ENCODE measurements at places on chromosomes 12 and 14.

GRCh38 chr12:131371401-131372170, 339.3 kb upstream of the SFSWAP start:
- no peak for DNase-seq

GRCh38 chr14:97149775-97150174, 352.6 kb downstream of the VRK1 start:
- no peak for DNase-seq

DNA sequence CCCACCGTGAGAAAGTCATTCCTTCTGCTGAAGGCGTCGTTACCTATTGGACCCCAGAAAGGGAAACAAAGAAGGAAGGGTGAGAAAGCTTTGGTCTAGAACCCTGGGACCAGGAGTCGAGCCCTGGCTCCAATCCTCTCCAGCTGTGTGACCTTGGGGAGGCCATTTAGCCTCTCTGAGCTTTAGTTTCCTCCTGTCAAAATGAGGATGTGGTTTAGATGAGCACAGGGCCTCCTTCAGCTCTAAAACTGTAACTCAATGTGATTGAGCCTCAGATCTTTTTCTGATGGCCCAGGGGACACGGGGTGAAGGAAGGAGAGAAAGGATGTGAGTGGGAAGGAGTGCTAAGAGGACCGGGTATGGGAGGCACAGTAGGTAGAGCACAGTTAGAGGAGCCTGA, 7.7 kb downstream of the JDP2 start:
- no peak for DNase-seq

DNA sequence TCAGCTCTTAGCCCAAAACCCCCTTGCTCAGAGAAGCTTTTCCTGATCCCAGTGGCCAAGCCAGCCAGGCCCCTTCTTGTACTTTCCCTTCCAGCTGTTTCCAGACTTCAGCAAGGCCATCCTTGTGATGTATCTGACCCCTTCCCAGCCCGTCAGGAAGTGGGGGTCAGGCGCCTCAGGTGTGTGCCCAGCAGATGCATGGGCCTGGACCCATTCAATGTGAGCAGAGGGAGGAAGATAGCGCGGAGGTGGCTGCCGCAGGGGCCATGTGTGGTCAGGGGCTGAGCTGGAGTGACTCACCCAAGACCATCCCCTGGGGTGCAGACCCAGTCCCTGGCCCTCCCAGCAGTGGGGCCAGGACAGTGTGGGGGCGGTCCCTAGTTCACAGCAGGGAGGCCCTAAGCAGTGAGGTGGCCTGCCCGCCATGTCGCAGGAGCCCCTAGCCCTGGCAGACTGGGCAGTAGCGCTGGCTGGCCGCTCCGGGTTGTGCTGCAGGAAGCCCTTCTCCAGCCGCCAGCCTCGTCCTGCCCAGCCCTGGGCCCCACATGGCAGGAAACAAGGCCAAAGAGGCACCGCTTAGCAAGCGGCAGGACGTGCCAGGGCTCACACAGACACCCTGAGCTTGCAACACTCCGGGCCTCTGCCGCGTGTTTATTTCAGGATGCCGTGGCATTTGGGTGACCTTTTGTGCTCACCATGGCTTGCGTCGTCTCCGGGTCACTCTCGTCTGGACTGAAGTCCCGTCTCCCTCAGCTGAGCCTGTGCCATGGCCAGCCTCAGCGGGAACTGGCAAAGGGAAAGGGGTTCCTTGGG, 12.0 kb downstream of the ADSS1 start:
- DNase-seq: no peak

DNA sequence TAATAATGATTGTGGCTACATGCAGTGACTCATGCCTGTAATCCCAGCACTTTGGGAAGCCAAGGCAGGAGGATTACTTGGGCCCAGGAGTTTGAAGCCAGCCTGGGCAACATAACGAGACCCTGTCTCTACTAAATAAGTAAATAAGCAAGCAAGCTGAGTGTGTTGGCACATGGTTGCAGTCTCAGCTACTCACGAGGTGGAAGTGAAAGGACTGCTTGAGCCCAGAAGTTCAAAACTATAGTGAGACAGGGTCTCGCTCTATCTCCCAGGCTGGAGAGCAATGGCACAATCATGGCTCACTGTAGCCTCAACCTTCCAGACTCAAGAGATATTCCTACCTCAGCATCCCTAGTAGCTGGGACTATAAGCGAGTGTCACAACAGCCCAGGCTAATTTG, 64.7 kb downstream of the RPS6KA5 start:
- DNase-seq: no peak

GRCh38 chr12:52744493-52745156, 32.5 kb downstream of the KRT76 start:
- no peak for DNase-seq

DNA sequence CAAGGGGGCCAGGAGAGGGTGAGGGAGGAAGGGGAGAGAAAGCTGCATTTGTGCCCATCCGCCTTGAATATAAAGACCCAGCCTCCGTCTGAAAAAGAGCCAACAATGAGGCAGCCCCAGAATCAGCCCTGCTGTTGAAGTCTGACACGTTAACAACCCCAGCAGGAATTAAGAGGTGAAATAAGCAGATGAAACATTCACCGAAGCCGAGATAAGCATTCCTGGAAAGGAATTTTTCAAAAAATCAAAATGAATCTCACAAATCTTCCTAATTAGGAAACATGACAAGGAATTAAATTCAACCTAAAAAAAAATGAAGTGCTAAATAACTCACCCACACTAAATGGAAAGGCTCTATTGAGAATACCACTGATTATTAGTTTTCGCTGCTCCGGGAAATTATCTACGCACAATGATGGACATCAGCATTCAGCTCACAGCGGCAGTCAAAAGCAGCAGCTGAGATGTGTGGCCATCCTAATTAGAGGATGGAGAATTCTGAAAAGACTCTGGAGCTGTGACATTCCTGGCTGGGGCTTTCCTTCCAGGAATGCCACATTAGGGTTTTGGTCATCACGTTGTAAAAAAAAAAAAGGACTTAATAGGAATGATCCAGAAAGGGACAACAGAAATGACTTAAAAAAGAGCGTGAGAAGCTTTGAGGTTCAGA, 8.2 kb upstream of the PARP11 start:
- DNase-seq: no peak

GRCh38 chr12:51320695-51321320, 3.2 kb downstream of the BIN2 start:
- DNase-seq: no peak

GRCh38 chr12:11202811-11203210, 16.1 kb upstream of the TAS2R42 start:
- no peak for DNase-seq

DNA sequence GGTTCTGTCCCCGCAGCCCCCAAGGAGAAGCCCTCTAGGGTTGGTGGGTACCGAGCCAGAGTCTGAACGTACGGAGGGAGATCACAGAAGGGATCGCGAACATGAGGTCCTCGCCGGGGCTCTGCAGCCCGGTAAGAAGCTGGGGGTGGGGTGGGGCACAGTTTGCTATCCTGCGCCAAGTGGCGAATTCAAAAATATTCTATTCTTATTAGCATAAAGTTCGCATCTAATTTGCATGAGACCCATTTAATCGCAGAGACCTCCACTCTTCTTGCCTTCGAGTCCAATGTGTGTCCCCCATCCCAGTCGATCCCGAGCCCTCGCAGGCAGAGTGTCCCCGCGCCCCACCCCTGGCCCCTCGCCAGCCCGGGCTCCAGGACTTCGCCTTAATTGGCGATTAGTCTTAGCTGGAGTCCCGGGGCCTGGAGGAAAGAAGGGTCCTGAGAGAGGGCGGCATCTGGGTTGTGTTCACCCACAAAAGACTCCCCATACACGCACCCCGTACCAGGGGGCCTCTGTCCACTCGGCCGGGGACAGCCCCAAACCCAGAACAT, 604 bp upstream of the ARHGEF25 start:
- no peak for DNase-seq

GRCh38 chr12:130945786-130946492, 7.8 kb upstream of the ADGRD1 start:
- DNase-seq: no peak

DNA sequence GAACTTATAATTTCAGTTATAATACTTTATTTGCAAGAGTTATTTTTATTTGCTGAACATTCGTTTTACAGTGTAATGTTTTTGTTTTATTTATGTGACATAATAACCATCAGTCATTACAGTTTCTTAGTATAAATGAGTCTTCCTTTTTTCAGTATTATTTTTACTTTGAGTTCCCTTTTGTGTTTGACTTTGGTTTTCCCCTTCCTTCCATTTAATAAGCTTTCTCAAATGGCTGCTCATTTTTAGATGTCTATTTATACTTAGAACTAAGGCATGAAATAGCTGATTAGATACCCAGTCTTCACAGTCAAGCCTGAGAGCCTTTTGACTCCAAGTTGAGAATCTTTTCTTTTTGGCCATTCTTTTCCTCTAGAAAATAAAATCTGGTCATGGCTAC, 404.5 kb downstream of the LRFN5 start:
- no peak for DNase-seq

DNA sequence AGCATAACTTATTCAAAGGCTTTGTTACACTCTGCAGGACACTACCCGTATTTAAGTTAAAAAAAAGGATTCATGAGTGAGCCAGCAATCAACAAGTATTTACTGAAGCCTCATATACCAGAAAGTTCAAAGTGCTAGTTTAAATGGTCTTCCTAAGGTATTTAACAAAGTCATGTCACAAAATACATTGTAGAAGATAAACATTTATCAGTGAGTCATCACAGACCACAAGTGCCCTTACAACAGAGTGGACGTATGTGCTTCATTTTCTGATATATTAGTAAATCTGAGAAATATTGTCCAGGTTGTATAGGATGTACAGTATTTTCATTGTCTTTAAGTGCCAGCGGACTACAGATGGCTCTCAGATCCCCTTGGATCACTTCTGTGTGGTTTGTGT, 24.2 kb downstream of the FLRT2 start:
- DNase-seq: no peak

DNA sequence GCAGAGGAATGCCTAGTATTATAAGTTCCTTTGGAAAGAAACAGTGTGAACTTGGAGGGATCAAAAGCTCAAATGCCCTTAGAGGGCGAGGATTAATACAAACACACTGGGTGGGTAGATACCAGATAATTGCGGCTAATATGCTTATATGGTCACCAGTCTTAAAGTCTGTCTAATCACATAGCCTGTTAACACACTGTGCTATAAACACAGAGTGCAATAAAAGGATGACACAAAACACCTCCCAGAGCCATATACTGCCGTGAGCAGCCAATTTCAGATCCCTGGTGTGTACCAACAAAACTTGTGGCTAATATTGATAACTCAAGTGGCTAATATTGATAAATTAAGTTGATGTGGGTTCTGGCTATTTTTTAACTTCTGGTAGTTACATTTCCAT, 1.7 kb upstream of the IL26 start:
- DNase-seq: no peak

DNA sequence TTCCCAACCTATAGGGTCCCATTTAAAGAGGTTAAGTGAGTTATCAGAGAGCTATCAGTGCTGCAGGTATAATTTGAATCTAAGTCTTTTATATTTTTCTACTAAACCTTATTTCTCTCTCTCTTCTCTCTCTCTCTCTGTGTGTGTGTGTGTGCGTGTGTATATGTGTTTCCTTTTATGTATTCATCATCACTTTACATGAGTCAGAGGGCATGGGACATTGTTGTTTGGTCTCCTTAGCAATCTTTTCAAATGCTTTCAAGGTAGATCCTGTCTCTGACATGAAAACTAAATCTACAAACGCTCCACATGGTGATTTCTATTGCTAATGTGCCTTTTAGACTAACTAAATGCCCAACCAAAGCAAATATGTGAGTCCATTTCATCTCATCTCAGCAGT, 459.7 kb downstream of the BTG1 start:
- DNase-seq: peak; percentile 44

DNA sequence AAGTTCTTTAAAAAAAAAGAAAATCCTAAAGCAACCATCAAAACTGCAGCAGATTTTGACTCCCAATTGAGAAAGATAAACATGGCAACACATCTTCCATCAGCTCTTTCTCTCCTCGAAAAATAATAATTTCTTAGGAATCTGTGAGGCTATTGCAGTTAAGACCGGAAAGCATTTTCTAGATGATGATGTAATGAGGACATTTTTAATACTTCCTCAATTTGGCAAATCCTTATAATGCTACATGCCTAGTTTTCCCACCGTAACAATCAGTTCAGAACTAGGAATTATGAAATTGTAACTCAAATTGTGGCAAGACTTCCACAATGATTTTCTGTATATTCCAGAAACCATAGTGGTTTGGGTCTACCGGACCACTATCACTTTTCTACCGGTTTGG, 180.9 kb upstream of the PDE3A start:
- DNase-seq: no peak

- no peak for DNase-seq
Measured at GRCh38 chr14:85534458-85535293, 4.7 kb downstream of the FLRT2 start.

DNA sequence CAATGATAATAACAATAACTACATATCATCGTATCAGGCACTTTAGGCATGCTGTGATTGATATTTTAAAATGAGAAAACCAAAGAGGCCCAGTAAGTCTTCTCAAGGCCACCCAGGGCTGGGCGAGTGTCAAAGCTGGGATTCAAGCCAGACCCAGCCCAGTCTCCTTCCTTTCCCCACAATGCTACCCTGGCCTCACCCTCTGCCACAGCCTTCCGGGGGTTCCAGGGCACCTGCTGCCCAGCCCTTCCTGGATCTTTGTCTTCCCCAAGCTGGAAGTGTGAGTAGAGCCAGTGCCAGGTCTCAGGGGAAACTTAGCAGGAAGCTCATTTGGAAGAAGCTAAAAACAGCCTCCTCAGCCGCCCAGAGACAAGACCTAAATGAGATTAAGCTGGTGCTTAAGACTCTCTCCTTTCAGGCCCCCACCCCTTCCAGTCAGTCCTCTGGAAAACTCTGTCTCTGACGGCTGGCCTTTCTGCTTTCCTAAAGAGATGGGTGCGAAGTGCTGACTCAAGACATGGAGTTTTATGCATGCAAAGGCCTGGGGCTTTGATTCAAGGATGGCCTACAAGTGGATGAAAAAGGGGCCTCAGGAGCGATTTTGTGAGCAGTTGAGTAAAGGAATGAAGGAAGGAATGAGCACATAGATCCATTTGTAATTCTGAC, 184.2 kb downstream of the KCNA5 start:
- DNase-seq: no peak

GRCh38 chr14:100575266-100575995, 11.8 kb downstream of the BEGAIN start:
- no peak for DNase-seq

GRCh38 chr12:100724071-100724470, 70.5 kb upstream of the ANO4 start:
- DNase-seq: no peak

DNA sequence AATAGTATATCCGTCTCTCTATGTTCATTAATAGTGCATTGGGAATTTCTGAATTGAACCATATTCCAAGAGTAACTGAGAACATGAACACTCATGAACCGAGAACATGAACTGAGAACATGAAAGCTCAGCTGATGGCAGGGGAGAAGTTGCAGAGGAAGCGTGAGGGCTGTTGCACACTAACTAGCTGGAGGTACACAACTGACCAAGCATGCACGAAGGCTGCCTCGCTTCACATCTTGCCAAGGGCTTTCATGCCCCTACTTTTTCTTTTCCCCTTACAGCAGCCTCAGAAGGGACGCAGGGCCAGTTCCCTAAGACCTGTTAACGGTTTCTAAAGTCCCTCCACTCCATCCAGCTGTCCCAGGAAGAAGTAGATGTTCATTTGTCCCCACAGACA, 4.3 kb downstream of the RNASE1 start:
- DNase-seq: no peak

Measured in RKO (cell line).